ENCODE measurements at places on chromosomes 5 and 9.

DNA sequence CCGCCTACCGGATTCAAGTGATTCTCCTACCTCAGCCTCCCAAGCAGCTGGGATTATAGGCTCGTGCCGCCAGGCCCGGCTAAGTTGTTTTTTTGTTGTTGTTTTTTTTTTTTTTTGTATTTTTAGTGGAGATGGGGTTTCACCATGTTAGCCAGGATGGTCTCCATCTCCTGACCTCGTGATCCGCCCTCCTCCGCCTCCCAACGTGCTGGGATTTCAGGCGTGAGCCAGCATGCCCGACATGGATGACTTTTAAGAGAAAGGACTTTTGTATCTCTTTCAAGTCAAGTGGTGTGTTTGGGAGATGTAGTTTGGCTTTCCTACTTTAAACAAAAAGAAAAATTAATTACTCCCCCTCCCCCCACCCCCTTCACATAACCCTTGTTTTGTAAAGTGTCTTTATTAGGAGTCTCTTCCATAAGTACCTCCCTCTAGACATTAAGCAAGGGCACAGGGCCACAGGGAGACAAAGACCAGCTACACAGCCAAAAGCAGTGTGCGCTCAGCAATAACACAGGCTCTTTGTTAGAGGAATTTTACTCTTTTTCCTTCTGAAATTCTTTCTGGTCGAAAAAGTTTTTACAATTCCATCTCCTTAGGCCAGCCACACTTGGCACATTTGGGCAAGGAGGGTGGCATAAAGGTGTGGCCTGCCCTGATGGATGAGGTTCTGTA lies 31.2 kb downstream of the JAKMIP2 start:
- DNase-seq: no peak

DNA sequence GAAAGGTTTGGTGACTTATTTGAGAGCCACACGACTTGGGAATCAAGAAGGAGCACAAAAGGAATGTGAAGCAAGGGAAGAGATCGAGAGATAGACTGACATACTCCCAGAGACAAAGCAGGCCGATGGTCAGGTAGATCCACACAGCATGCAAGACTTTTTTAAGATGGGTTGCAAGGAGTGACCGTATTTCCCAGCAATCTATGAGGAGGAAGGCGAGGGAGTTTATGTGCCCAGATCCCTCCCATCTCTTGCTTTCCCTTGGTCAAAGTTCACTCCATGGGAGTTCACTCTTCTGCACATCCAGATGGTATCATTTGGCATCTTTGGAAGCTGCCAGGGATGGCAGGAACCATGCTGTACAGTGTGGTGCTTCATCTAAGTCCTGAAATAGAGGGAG lies 148.9 kb downstream of the RMI1 start:
- no peak for DNase-seq

DNA sequence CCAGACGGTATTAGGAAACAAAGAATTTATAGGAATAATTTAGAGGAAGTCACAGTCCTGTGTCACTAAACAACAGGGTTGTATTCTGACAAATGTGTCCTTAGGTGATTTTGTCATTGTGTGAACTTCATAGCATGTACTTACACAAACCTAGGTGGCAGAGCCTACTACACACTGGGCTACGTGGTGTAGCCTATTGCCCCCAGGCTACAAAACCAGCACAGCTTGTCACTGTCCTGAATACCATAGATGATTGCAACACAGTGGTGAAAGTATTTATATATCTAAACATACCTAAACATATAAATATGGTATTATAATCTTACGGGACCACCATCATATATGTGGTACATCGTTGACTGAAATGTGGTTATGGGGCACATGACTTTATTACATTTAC lies 69.3 kb downstream of the COL23A1 start:
- no peak for DNase-seq

DNA sequence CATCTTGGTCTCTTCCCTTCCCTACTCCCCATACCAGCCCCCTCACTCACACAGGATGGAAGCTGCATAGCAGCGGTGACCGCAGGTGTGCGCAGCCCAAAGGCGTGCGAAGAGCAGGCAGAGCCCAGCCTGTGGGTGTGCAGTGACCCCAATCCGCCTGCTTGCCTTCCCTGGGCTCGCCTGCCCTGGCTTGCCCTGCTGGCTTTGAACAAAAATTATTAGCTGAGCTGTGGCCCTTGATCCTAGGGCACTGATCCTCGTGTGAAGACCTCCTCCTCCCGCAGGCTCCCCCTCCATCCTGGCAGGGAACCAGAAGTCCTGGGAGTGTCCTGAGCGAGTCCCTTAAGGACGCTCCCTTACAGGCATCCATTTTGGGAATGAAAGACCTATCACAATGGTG lies 31.9 kb downstream of the MORN5 start:
- no peak for DNase-seq

DNA sequence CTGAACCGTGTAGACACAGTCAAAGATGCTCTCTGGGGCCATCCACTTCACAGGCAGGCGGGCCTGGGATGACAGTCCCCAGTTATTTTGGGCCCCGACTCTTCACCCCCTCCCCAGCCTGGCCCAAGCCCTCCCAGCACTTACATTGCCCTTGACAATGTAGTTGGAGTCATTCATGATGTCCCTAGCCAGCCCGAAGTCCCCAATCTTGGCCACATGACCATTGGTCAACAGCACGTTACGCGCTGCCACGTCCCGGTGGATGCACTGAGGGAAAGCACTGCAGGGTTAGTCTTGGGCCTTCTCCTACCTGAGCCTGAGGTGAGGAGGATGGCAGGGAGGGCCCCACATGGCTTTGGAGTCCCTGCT lies 30.3 kb downstream of the CSF1R start:
- no peak for DNase-seq

DNA sequence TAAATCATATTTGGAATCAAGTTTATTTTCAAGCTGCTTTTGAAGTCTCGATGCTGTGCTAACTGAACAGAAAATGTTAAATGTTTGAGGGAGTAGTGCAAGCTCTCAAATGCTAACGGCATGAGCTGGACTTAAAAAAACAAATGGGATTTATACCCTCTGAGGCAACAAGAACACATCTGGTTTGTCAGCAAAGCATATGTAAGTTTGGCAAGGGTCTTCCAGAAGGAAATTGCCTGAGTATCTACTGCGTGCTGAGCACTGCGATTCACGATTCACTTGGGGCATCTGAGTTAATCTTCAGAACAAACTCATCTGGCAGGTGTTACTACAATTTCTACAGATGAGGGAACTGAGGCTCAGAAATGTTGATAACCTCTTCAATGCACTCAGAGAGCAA lies 98.4 kb upstream of the C9orf72 start:
- no peak for DNase-seq

DNA sequence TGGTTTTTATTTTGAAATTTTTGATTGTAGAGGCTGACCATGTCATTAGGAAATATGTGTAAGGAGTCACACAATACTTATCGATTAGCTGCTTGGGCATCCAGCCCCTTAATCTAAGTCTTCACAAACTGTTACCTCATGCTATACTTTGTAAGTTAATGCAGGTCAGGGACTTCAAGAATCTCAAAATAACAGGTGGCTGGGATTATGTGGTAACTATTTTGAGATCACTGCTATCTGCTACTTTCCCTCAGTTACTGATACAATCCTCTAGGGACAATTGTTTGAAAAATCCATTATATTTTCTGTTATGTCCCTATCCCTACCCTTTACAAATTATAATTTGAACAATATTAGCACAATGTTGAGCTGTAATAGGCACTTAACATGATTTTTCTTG lies 21.7 kb downstream of the FTMT start:
- DNase-seq: no peak

GRCh38 chr9:114844766-114845165 lies 38.9 kb upstream of the TNFSF15 start:
- DNase-seq: no peak

- DNase-seq: no peak
Observed at GRCh38 chr5:159133041-159133741, 33.5 kb upstream of the EBF1 start.

- no peak for DNase-seq
Observed at GRCh38 chr9:4656621-4657020, 5.5 kb upstream of the PLPP6 start.
